ENCODE measurements at places on chromosomes 7 and 10. TPM values are rescaled to one million over a fixed set of nuclear protein-coding genes. Genes with fewer than 3 reads are reported as not detected.
A peak's percentile ranks its signal among the peaks of the same experiment; 100 is the strongest.

DNA sequence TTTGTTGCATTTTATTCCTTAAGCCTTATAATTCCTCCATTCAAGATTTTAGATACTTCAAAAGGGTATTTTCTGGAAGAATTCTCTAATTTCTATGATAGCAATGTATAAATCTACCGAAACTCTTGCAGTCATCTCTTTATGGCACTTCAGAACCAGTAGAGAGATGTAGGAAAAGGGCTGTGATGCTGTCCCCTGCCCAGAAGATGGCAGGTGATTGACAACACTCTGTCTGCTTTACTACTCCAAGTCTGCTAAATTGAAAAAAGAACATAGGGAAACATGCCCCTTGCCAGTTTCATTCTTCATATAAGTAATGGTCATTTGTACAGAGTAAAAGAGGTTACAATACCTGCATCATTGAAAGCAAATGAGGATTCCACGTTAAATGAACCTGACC, 5.1 kb downstream of the TCTN3 start:
- DNase-seq: no peak

GRCh38 chr7:116524221-116524608, 621 bp upstream of the CAV1 start:
- no peak for DNase-seq

- DNase-seq: peak; percentile 82
Measured at GRCh38 chr7:50467817-50468610, 17.9 kb upstream of the FIGNL1 start.

GRCh38 chr10:4294271-4294670, 509.3 kb upstream of the KLF6 start:
- no peak for DNase-seq

GRID2IP gene
- total RNA-seq: 0.09 TPM

DNA sequence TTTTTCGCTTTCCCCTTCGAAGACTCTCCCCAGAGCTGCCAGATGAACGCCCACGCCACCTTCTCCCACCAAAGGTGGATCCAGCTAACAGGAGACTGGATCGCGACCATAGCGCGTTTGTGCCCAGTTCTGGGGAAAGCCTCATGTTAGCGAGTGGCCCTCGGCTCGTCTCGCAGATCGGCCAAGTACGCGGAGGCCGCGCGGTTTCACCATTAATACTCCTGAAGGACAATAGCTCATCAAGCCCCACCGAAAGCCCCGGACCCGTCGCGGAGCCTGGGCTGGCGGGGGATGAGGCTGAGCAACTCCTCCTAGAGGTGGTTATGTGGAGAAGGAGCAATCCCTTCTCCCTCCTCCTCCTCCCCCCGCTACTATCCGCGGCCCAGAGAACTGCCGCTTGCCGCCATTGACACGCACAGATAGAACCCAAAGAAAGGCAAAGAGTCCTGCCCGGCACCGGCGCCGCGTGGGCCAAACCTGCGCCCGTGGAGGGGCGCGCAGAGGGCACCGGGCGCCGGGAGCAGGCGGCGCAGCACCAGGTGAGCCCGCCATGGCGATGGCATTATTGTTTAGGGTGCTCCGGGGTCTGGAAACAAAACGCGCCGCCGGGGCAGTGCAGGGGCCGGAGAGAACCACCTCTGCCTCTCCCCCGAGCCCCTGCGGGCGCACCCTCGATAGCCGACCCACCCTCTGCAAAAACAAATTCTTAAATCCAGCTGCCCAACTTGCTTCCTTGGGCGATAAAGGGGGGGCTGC, at the start of gene MACROH2A2:
Gene MACROH2A2, plus strand, starts transcription at position 385 of the 756 bp plus-strand sequence. CDS start 22,813 bp downstream, outside the sequence.
- peak; percentile 84 for DNase-seq

ENKUR gene
- total RNA-seq: not detected

DNA sequence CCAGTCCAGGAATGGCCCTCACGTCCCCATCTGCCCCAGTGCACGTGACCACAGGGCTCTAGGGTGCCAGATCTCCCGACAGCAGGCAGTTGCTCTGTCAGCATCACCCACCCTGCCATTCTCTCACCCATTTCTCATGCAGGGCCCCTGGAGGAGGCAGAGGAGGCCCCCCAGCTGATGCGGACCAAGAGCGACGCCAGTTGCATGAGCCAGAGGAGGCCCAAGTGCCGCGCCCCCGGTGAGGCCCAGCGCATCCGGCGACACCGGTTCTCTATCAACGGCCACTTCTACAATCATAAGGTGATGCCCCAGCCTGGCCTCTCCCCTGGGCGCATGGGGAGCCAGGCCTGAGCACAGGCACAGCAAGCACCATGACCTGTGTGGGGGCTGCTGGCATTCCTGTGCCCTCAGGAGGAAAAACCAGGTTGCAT, 6.1 kb upstream of the DEPP1 start:
- peak; percentile 15 for DNase-seq

MMD2 gene
- total RNA-seq: not detected

PCDH15 gene
- total RNA-seq: 2.7 TPM

C7orf33 gene
- not detected for total RNA-seq

DNA sequence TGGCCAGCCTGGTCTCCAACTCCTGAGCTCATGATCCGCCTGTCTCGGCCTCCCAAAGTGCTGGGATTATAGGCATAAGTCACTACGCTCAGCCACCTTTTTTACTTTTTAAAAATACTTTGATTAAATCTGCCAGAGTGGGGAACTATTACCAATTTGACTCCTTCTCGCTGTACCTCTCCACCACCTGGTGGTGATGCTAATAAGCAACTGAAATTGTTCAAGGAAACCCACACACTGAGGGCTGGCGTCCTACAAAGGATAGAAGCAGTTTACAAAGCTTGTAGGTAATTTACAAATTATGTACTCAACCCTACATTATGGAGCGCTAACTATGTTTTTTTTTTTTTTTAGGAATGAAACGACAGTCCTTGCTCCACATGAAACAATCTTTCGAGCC, 111.1 kb downstream of the CPED1 start:
- DNase-seq: no peak

GRCh38 chr10:53748319-53748718, 975.7 kb upstream of the MBL2 start:
- no peak for DNase-seq

GRCh38 chr7:4959306-4959705, 319 bp upstream of the MMD2 start:
- no peak for DNase-seq

TAS2R41 gene
- total RNA-seq: not detected

GRCh38 chr10:23065181-23065948, 30.0 kb upstream of the MSRB2 start:
- DNase-seq: peak; percentile 89

TCF7L2 gene
- total RNA-seq: 18.7 TPM

DNA sequence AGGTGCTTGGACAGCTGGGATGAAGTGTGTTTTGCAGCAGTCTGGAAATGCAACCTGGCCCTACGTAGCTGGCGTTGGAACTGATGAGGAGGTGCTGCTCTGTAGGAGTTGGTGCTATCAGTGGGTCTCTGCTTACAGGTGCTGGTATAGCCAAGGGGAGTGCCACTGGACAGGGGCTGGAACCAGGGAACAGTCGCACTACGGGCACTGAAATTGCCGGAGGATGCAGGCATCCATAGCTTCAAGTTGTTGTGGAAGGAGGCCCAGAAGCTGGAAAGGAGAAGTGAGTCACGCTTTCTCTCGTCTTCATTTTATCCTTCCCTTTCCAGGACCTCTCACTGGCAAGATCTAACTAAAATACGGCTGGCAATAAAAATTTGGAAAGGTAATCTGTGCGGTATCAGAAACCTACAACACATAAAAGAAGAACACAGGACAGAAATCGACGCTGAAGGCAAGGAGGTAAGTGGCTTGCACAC, 25.8 kb downstream of the MACC1 start:
- no peak for DNase-seq

DNA sequence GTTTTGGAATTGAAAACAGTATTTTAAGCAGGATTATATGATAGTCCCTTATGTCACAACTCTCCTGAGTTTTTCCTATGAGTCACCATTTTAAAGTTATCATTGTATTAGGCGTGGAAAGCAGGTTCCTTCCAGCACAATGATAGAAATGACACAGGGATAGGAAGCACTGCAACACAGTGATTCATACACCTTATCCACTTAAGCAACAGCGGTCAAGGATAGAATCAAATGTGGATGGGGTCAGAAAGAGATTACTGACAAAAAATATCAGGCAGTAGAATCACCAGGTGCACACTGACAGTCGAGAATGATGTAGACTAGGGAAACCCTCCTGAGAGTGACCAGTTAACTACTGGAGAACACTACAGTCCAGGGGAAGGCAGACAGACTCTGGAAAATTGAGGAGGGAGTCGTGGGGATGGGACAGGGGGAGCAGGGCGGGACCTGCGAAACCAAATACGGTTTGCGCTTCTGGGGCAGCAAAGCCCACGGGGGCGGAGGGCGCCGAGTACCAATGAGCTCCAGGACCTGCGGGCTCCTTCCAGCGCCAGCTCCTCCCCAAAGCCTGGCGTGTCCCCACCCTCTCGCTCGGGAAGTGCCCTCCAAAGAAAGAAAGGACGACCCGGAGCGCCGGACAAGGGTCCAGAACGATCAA, 479 bp downstream of the PNPLA8 start:
- peak; percentile 92 for DNase-seq

GRCh38 chr10:35399414-35400009, 63.2 kb downstream of the CCNY start:
- no peak for DNase-seq

INMT gene
- total RNA-seq: 87.9 TPM

GRCh38 chr7:91379236-91379635, 115.0 kb downstream of the FZD1 start:
- no peak for DNase-seq

DNA sequence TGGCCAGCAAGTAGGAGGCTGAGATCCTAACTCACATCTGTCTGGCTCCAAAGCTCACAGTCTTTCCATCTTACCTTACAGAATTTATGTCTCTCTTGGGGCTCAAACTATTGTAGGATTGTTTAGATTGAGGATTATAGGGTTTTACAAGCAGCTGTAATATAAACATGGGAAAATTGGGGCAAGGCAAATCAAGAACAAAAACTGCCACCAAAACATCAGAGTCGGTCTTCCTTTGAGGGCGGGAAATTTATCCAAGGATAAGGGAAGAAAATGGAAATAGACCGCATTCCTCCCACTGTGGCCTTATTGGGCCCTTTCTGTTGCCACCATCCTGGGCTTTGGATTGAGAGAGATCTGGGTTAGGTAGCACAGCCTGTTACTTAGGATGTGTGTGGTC, 22.5 kb downstream of the RBM20 start:
- no peak for DNase-seq

DNA sequence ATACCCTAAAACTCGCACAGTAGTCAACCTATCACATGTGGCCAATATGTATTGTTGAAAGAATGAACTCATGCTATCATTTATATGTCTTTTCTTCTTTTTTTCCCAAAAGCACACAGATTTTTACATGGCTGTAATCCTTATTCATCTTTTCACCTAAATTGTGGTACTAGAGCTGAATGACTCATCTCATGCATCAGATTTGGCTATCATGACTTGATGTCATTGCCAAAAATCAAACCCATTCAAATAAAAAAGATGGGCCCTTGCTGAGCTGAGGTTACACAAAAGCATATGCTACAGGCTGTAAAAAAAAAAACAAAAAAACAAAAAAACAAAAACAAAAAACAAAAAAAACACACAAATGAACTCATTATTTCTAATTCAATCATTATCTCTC, 3.3 kb upstream of the LMOD2 start:
- no peak for DNase-seq

All from right cardiac atrium (tissue), 5 donors.